ENCODE measurements at places on chromosomes 11 and 22.

GRCh38 chr22:43535741-43536140 is 123.9 kb downstream of the MPPED1 start:
- DNase-seq: no peak

GRCh38 chr11:131463649-131464425 is 93.4 kb downstream of the NTM start:
- DNase-seq: no peak

- DNase-seq: no peak
These were observed 3.6 kb upstream of the TSSK2 start for GRCh38 chr22:19127329-19128008.

GRCh38 chr22:26259510-26259909 is 90.2 kb downstream of the SEZ6L start:
- peak; percentile 5 for DNase-seq

DNA sequence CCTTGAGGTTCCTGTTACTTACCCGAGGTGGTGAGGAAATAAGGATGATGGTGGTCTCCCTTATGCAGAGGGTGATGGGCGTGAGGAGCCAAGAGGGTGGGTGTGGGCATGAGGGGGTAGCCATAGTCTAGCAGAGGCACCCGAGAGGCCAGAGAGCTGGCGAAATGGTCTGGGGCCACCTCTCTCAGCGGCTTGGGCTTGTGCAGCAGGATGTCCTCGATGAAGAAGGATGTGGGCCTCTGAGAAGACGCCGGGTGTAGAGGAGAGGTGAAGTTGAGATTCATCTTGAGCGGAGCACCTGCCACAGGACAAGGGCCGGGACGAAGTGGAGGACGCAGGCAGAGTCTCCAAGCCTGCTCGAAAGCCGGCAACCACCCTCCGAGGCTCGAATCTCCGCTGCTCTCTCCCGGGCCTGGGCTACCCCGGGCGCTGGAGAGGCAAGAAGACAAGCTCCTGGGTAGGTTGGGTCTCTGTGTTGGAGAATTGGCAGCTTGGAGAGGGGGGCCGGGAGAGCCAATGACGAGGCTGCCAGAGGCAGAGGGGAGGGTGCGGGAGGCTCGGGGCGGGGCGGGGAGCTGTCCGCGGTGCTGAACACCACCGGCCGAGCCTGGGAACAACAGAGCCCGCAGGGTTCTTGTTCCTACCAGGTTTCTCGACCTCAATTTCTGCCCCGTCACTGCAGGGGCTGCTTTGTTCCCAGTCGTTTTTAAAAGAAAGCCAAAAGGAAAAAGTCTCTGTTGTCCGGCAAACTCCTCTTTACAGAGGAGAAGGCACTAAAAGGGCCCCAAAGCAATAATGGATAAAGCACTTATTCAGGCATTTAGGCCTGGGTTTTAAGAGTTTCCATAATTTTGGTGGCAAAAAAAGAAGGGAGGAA is at the start of gene BSX:
TSS of gene BSX (minus strand) at position 447 of the 877 bp plus-strand sequence. CDS start at position 284, 163 bp downstream.
- DNase-seq: peak; percentile 32

GRCh38 chr11:26742966-26743365 is 21.1 kb upstream of the SLC5A12 start:
- no peak for DNase-seq

- no peak for DNase-seq
These were observed 3.6 kb upstream of the MRGPRG start for GRCh38 chr11:3222003-3222855.

DNA sequence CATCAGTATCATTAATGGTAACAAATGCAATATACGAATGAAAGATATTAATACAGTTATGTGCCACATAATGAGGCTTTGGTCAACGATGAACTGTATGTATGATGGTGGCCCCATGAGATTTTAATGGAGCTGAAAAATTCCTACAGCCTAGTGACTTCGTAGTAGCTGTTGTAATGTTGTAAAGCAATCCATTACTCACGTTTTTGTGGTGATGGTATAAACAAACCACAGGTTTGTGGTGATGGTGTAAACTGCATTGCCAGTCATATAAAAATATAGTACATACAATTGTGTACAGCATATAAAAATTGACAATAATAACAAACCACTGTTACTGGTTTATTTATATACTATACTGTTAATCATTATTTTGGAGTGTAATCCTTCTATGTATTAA is 27.4 kb upstream of the GRIA4 start:
- no peak for DNase-seq

GRCh38 chr22:31637891-31638618 is 24.0 kb downstream of the PISD start:
- no peak for DNase-seq

- no peak for DNase-seq
These were observed 1.8 kb downstream of the GAS2 start for GRCh38 chr11:22668005-22668796.

GRCh38 chr11:3115321-3115720 is 49.8 kb downstream of the OSBPL5 start:
- no peak for DNase-seq

DNA sequence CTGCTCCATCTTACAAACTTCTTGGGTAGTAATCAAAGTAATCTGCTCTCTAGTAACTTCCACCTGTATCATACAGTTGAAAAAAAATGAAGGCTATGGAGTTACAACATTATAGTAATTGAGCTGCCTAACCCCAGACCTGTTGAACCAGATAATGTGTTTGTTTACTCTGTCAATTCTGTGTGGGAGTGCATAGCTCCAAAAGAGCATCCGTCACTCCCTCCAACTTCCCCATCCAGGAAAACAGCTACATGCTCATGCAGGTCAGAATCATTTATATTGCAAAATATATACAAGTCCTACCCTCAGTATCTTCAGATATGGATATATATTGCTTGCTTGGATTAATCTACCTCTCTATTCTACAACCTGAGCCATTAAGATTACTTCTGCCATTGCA is 244.0 kb upstream of the ANO5 start:
- DNase-seq: no peak

DNA sequence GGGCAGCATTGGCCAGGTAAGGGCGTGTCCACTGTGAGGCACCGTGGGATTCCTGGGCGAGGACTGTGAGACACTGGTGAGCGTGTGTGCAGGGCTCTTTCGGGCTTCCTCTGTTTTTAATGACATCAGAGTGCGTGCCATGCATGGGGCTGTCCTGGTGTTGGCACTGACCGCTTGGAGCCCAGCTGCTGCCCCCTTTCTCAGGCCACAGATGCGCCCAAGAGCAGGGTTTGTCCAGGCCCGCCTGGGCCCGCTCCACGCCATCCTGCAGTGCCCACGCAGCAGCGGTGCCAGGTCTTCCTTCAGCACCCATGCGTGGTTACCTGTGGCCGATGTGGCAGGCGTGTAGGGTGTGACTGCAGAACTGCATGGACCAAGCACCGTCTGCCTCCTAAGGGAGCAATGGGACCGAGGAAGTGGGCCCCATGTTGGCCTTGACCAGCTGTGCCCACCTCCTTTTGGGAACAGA is 72.3 kb upstream of the SEPTIN5 start:
- DNase-seq: no peak

DNA sequence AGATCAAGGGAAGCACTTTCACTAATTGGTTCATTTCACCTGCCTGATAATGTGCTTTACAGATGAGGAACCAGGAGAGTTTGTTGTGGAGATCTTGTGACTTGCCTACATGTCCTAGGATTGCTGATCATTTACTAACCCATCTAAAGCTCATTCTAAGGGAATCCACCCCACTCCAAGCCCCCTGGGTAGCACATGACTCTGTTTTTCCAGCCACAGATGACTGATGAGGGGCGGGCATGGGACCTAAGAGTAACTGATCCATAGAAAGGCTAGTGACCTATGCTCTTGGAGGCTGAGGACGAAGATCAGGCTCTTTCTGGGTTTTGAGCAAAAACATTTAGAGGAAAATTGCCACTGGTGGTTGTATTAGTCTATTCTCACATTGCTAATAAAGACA is 378.1 kb downstream of the CADM1 start:
- no peak for DNase-seq

DNA sequence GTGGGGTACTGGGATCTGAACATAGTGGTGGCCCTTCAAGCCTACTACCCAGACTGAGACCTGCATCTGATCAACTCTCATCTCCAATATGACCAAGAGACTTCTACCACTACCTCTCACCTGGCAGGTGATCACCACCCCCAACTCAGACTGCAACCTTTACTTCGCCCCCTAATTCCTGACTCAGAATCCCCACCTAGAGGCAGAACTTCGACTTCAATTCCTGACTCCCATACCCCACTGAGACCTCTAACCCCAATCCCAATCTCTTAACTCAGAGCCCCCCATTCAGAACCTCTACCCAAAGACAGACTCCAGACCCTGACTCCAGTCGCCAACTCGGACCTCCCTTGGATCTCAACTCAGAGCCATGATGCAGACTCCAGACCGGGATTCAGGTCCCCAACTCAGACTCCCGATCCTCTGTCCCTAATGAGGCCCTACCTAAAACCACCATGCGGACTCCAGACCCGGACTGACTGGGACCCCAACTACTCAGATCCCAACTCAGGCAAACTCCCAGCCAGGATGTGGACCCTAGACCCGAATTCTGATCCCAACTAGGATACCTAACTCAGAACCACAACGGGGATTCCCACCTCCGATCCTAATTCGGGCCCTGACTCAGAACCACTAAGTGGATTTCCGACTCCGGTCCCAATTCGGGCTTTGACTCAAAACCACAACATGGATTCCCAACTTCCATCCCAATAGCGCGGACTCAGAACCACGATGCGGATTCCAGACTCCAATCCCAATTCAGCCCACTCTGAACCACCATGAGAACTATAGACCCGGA is 1.2 kb downstream of the KCNQ1OT1 start:
- no peak for DNase-seq

DNA sequence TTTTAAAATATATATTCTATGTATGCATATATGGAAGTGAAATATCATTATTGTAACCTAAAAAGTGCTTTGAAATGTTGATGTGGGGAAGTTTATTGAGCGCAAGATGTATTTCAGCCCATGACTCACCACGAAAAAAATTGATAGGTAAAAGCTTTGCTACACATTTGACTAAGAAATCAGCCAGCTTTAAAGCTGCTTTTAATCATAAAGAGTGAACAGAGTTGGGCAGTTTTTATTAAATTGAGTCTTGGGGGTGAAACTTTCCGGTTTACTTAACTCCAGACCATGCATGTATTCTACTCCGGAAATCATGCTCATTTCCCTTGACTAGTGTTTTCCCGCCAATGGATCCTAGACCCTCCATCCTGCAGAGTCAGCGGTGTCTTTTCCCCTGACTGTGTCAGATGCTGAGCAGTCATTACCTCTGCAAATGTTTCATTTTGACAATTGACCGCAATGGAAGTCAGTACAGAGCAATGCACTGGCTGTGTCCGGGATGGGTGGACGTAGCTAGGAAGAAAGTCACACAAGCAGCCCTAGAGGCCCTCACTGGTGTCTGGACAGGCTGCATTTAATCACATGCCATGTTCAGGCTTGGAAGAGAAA is 47.2 kb upstream of the MPEG1 start:
- no peak for DNase-seq

- DNase-seq: peak; percentile 63
These were observed 17.7 kb upstream of the THRSP start for GRCh38 chr11:78045851-78046485.

DNA sequence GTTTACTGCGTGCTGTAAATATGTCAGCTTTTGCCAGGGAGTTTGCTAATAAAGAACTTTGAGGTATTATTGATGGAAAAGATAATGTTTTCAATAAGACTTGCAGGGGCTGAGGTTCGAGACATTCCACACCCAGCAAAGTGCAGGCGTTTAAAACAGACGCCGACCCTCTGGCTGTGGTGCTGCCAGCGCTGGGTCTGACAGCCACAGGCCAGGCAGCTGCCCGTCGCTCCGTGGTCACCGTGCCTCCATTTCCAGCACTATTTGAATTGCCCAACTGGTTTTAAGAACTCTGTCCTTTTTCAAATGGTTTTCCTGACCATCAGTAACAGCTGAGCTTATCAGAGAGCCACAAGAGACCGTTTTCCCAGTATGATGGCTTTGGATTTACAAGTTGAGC is 28.1 kb upstream of the ALX4 start:
- DNase-seq: no peak

DNA sequence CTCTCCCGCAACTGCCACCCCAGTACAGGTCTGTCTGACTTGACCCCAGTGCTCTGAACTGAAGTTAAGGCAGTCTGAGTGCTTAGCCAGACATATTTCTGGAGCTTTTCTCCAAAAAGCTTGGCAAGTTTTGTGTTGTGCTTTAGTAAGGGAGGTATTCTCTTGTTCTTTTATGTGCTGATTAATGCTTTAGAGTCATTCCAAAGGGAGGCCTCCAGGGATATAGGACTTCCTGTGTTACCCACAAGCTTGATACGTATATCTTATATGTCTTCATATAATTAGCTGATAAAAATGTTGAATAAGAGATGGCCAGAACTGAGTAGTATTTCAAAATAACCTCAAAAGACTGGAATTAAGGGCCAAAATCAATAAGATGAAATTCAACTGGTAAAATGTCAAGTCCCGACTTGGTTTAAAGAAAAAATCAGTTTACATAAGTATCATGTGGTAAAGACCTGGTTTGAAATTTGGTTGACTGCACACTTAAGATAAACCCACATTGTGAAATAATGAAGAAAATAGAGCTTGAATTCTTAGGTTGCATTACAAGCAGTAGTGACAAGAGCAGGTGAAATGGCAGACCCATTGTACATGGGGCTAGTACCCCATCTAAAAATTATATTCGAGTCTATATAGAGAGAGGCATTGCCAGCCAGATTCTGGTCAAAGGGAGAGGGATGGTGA is 226.9 kb downstream of the SNX19 start:
- no peak for DNase-seq

GRCh38 chr11:116325247-116325646 is 447.5 kb downstream of the BUD13 start:
- no peak for DNase-seq

DNA sequence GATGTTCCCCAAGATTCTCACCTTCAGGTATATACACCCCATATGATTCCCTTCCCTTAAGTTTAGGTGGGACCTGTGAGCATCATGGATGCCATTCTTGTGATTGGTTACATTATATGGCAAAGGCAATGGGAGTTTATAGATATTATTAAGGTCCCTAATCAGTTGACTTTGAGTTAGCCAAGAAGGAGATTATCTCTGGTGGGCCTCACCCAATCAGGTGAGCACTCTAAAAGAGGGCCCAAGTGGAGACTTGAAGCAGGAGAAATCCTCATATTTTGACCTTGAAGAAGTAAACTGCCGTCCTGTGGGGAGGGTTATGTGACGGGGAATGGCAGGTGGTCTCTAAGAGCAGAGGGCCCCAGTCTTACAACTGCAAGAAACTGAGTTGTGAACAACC is 94.2 kb downstream of the HSD17B12 start:
- DNase-seq: no peak

DNA sequence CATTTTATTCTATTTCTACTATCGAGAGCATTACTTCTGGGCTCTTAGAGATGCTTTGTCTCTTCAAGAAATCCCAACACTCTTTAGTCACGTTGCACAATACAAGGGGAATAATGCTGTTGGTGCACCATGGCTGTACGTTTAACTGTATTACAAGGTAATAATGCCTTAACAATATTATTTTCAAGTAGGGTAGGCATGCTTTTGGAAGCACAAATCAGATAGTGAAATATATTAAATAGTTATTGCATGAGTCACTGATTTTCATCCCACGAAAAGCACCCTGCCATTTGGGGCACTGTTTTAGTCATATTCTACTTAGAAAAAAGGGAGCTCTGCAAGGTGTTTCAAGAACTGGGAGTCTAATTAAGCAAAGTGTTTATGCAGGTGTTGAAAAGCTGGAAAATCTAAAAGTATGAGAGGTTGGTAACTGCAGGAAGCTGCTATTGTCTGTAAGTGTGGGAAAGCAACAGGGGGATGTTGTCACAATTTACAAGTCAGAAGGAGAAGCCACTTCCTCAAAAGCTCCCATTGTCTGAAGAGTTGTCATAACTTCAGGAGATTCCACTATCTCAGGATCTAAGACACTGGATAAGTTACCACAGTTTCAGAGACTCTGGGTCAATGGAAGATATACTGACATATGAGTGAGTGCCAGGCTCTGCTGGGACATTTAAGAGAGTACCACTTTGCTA is 218.2 kb downstream of the JRKL start:
- no peak for DNase-seq
